ENCODE measurements at places on chromosomes 16 and 17. TPM values are rescaled to one million over a fixed set of nuclear protein-coding genes. Genes with fewer than 3 reads are reported as not detected.

DNA sequence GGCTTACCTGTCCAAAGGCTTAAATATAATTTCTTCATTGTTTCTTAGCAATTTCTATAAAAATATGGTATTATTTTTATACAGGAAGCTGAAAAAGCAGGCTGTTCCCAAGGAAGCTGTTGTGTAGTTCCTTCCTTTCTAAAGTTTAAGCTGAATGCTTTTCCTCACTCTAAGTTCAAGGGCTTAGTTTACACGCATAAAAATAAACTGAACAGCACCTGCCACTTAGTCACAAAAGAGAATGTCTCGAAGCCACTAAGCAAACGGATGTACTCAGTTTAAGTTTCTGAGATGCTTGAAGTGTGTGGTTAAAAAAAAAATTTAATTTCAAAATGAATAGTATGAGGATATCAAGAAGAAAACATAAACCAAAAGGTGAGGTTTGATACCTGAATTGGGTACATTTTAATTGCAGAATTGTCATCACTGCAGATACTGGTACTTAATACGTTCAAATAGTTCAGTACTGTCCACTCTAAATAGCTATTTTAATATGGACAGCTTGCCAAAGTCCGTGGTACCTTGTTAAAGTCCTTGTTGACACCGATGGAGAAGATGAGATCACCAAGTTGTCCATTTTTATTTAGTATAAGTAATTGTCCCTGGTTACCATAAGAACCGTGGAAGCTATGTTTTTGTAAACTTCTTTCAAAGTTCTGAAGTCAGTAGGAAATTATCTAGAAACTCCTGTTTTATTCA is 38.1 kb downstream of the MRTFB start:
- no peak for DNase-seq

The GNG13 gene
- not detected for total RNA-seq

The SHISA9 gene
- total RNA-seq: 0.30 TPM

GRCh38 chr16:89909777-89910716 is 8.6 kb upstream of the MC1R start:
- peak; percentile 82 for DNase-seq

DNA sequence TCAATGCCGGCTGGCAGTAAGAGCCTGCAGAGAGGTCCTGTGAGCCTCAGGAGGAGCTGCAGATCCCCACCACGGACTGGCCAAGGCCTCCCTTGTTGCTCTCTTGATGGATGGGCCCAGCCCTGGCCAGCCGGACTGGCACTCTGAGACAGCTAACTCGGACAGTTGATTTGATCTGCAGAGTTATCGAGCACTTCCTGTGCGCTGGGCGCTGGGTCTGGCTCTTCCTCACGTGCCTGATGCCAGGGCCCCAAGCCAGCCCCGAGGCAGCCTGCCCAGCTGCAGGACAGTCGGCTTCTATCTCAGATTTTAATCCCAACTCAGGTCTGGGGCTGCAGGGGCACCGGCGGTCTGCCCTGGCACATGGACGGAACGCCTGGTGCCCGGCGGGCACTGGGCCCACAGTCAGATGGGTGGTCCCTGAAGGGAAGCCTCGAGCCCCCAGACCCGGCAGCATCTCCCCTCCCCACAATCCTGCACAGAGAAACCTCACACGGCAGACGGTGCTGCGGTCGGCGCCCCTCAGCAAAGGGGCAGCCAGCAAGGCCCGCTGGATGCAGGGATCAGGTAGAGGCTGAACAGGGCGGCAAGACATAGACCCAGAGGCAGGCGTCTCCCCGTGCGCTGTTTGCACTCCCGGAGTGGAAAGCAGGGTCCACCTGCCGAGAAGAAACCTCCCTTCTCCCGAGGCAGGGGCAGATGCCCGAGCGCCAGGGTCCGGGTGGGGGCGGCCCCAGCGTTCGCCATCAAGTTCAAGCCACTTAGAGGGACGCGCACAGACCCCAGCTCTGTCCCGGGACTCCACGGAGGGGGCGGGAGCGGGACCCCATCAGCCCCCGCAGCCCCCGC is 34.0 kb downstream of the TIMM22 start:
- peak; percentile 66 for DNase-seq

The OSGIN1 gene
- 12.5 TPM for total RNA-seq

The ZNF750 gene
- total RNA-seq: not detected

The EPX gene
- total RNA-seq: not detected

The FN3K gene
- 79.1 TPM for total RNA-seq

DNA sequence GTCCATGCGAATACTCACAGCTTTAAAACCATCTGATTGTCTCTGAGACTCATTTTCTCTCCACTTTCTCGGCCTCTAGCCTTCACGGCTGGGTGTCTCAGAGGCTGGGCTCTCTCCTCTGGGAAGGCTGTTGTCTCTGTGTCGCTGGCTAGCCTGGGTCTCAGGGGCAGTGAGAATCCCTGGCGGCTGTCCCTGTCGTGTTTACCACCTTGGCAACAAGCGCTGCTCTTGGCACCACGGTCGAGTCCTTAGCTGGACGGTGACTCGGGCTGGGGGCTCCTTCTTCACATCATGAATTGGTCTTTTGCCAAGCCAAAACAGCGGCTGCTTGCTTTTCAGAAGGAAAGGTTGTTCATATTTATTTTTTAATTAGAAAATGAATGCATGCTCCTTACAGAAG is 81.1 kb downstream of the MSI2 start:
- peak; percentile 48 for DNase-seq

The FBXO39 gene
- not detected for total RNA-seq

- DNase-seq: no peak
Observed at GRCh38 chr17:50364715-50365114, 8.3 kb downstream of the MRPL27 start.

The CDRT15 gene
- not detected for total RNA-seq

The CSNK2A2 gene
- total RNA-seq: 31.5 TPM

The C16orf46 gene
- 0.88 TPM for total RNA-seq
